Activated T-helper 1 cell treated with anti-CD3 and anti-CD28 coated beads, Interleukin-12 subunit alpha, Interleukin-12 subunit beta, Interleukin-2, Interleukin-4 antibody, amounts not matched to agents 30 ng/mL and 10 ng/mL and 1 ng/mL, durations not matched to agents 14 hours and 24 hours and 36 hours (primary cell): ENCODE measurements at places on chromosomes 7 and 10. TPM values are rescaled to one million over a fixed set of nuclear protein-coding genes. Genes with fewer than 3 reads are reported as not detected.

Gene SFMBT2
- 38.3 and 39.1 TPM in 2 replicates for total RNA-seq

Gene SPAM1
- not detected in 2 replicates for total RNA-seq

Gene KCNH2
- 0.20 and 0.49 TPM in 2 replicates for total RNA-seq

DNA sequence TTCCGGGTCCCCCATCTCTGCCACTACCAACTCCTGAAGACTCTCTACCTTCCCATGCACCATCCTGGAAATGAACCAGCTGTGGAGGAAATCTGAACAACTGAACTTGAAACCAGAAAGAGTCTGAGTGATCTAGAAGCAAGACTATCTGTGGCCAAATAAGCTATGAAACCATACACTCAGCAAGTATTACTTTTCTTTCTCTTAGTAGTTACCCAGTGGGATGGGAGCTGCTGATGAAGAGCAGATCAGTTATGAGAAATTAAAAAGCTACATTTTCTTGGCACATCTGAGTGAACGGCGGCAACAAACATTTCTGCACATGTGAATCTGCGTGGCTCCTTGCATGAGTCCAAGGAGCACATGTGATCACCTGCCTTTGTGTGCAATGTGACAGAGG, 31.6 kb upstream of the AGK start:
- DNase-seq, result no peak

DNA sequence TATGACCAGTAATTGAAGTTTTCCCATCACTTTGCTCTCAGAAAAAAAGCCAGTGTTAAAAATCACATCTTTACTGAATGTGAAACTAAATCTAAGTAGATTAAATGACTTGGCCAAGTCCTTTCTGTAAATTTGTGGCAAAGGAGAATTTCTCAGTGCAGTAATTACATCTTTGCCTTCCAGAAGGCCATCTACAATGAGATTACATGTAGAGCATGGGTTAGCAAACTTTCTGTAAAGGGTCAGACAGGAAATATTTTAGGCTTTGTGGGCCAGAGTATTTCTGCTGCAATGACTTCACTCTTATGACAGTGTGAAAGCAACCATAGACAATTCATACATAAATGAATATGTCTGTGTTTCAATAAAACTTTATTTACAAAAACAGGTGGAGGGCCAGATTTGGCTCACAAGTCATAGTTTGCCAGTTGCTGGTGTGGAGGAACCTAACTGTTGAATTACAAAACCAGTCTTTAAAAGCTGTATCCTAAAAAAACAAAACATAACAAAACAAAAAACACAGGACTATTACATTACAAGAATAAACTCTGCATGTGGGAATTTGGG, 191.0 kb downstream of the TAX1BP1 start:
- no peak for DNase-seq

DNA sequence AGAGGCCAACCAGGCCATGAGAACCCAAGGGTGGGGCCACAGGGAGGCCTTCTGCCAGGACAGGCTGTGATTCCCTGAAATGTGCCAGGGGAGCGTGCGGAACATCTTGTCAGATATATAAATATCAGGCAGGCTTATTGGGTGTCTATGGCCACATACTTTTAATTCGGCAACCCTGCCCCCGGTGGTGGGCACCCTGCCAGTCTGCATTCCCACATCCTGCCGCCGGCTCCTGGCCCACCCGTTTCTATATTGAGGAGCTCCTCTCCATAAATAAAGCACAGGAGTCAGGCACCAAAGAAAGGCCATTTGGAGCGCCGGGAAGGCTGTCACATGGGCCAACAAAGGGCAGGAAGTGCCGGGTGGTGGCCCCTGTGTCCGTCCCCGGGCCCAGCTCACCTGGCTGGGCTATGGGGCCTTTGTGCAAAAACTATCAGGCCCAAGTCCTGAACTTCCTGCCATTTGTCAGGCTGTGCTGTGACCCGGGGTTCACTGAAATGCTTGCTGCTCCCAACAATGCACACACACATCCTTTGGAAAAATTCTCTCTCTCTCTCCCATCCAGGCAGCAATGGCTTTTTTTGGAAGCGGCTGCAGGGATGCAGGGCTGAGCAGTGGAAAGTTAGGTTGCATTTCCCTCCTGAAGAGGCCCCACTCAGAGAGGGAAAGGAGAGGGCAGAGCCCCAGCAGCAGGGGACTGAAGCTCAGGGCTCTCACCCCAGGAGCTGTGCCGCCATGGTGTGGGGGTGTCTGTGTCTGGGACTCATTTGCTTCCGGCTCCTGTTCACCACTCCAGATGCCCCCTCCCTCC, 25.0 kb upstream of the PODXL start:
- no peak for DNase-seq

DNA sequence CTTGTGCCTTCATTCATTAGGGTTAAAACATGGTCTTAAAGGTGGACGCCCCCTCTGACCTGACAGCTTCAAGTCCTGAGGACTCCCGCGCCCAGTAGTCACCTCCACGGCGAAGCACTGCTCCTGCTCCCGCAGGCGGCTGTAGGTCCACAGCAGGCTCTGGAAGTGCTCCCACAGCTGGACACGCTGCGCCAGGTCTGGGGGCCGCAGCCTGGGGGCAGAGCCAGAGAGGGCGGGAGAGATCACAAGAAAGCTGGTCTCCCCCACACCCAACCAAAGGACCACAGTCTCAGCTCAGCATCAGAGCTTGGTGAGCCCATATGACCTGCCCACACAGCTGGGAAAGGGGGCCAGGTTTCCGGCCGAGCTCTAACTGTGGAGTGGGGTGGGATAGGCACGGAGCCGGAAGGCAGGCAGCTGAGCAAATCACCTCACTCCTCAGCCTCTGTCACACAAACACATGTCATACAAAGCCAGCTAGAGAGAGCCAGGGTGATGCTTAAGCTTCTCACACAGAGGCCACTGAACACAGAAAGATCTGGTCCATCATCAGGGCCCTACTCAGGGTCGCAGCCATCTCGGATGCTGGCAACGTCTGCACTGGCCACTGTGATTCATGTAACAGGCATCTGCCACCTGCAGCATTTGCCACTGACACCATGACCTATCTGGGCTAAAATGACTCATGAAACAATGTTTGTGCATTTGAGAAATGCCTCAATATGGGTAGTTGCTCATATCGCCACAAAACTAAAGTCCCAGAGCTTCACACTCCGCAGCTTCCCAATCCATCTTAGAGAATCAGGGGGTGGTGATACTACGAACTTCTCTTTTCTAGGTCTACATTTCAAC, 12.6 kb downstream of the HPS1 start:
- no peak for DNase-seq
